ENCODE measurements at places on chromosomes 4 and X.

DNA sequence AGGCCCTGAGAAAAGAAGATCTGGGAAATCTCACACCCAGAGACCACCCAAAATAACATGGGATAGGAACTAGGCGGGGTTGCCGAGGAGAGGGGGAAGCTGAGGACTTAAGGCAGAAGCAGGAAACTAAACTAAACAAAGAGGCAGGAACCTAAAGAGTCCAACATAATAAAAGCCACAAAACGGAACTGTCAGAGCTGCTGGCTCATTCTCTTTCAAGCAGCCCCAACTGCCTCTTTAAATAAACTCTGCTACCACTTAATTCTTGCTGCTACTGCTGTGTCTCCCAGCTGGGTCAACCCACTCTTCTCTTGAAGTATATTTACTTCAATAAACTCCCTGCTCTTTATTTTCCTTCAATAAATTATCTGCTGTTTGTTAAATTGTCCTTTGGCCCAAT lies 44.5 kb downstream of the MAGEB16 start:
- no peak for DNase-seq

GRCh38 chrX:29687687-29688086 lies 527.7 kb upstream of the MAGEB2 start:
- DNase-seq = peak; percentile 21

- no peak for DNase-seq
Observed at GRCh38 chr4:54187148-54187547, 41.9 kb upstream of the PDGFRA start.

DNA sequence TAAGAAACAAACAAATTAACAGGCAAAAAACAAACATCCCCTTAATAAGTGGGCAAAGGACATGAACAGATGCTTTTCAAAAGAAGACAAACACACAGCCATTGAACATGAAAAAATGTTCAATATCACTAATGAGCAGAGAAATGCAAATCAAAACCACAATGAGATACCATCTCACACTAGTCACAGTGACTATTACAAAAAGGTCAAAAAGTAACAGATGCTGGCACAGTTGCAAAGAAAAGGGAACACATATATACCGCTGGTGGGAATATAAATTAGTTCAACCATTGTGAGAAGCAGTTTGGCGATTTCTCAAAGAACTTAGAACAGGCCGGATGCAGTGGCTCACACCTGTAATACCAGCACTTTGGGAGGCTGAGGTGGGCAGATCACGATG lies 146.1 kb upstream of the NEIL3 start:
- DNase-seq = peak; percentile 56

- no peak for DNase-seq
Observed at GRCh38 chr4:139712882-139713281, 47.3 kb downstream of the MGST2 start.
